Large intestine (tissue), 12 donors: ENCODE measurements at places on chromosomes 2 and 18.

GRCh38 chr2:35973132-35973736 is 382.3 kb upstream of the CRIM1 start:
- peak; percentile 57 for DNase-seq

- DNase-seq, result no peak
These were observed 360.2 kb downstream of the SETBP1 start for GRCh38 chr18:45040879-45041278.

- no peak for DNase-seq
These were observed 349.2 kb downstream of the XIRP2 start for GRCh38 chr2:167237478-167237877.

DNA sequence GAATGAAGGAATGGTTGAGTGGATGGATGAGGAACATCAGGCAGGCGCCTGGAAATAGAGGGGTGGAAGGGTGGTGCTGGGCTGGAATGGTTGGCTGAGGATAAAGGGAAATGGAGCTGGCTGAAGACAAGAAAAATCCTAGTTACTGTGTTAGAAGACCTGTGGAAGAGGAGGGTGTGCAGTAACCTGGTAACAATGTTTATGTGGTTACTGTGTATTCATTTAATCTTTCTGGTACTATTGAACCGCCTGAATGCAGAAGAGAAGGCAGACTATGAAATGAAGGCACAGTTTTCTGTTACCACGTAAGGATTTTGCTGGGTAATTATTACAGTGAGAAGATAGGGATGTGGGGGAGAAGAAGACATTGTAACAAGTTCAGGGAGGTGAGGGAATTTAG is 110.3 kb upstream of the MGAT5 start:
- no peak for DNase-seq

GRCh38 chr2:241289597-241289996 is 25.9 kb downstream of the HDLBP start:
- no peak for DNase-seq

DNA sequence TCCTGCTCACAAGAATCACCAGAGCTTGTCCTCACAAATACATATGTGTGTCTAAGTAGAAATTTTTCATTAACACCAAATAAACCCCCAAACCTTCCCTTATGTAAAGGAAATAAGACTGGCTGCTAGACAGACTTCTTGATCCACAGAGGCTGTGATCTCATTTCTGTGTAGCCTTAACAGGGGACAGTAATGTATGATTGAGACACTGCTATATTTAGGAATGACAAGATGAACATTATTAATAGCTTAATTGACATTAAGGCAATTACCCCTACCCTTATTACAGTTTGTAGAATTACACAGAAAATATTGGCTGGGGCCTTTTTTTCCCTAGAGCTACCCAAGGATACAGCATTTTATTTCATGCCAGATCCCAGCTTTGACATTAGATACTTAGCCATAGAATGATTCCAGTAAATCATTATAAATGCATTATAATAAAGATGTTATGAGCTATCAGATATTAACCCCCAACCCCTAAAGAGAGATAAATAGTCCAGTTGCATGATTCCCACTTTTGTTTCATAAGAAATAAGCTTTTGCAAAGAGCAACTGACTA is 392.1 kb upstream of the HNRNPA3 start:
- DNase-seq, result no peak

DNA sequence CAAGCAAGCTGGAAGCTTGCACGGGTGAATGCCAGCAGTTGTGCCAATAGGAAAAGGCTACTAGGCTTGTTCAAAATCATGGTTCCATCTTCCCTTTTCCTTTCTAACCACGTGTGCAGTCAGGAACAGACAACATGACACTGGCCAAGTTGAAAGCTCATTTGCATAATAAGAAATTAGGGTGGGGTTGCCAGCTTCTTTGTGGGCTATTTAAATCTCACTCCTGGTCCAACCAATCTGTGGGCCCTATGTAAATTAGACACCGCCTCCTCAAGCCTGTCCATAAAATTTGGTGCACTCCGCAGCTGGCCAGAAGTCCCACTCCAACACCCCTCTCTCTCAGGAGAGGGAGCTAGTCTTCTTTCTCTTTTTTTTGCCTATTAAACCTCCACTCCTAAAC is 1948.4 kb upstream of the PIK3C3 start:
- DNase-seq, result no peak

DNA sequence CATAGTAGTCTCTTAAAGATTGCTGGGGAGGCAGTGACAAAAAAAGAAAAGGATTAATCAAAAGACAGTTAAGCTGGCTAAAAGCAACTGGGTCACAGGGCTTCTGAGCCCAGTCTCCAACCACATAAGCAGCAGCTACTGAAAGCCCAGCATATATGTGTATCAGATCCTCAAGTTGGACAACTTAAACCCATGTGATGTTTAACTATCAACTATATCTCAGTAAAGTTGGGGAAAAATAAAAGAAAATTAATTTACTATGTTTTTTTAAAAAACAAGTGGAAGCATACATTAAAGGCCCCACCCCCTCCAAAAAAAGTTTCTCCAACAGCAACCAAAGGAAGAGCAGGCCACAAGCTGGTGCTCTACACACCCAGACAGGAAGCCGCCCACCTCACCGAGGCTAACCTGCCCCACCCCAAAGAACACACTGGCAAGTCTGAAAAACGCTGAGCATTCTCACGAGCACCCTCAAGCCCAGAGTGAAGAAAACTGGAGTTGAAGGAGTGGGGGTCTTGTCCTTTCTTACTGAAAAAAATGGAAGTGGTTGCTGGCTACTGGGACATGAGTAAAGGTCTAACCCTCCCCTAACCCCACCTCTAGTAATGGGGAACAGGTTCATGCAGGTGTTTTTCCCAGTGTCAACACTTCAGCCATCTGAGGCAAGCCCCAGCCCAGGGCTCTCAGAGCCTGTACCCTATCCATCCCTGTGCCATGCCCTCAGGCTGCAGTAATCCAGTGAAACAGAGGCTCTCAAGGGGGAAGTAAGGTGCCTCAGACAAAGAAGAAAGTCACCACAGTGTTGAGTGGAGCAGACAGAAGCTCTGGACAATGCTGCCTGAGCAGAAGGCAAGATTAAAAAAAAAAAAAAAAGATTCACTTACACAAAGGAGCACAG is 106.3 kb downstream of the GYPC start:
- DNase-seq, result no peak

GRCh38 chr2:172927641-172928357 is 147.8 kb upstream of the MAP3K20 start:
- DNase-seq, result peak; percentile 40

DNA sequence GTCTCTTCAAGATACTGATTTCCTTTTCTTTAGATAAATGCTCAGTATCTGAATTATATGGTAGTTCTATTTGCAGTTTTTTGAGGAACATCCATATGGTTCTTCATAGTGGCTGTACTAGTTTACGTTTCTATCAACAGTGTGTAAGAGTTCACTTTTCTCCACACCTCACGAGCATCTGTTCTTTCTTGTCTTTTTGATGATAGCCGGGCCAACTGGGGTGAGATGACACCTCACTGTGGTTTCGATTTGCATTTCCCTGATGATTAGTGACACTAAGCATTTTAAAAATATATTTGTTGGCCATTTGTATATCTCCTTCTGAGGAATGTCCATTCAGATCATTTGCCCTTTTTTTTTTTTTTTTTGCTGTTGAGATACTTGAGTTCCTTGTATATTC is 458.8 kb downstream of the SETBP1 start:
- no peak for DNase-seq

DNA sequence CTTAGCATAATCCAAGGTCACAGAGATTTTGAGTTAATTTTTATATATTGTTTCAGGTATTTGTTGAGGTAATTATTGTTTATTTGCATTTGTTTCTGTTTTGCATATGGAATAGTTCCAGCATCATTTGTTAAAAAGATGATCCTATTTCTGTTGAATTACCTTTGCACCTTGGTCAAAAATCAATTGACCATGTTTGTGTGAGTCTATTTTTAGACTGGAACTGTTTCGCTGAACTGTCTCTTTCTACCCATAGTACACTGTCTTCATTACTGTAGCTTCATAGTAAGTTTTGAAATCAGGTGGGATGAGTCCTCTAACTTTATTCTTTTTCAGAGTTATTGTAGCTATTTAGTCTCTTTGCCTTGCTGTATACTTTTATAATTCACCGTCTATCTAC is 28.9 kb upstream of the RAMP1 start:
- no peak for DNase-seq

DNA sequence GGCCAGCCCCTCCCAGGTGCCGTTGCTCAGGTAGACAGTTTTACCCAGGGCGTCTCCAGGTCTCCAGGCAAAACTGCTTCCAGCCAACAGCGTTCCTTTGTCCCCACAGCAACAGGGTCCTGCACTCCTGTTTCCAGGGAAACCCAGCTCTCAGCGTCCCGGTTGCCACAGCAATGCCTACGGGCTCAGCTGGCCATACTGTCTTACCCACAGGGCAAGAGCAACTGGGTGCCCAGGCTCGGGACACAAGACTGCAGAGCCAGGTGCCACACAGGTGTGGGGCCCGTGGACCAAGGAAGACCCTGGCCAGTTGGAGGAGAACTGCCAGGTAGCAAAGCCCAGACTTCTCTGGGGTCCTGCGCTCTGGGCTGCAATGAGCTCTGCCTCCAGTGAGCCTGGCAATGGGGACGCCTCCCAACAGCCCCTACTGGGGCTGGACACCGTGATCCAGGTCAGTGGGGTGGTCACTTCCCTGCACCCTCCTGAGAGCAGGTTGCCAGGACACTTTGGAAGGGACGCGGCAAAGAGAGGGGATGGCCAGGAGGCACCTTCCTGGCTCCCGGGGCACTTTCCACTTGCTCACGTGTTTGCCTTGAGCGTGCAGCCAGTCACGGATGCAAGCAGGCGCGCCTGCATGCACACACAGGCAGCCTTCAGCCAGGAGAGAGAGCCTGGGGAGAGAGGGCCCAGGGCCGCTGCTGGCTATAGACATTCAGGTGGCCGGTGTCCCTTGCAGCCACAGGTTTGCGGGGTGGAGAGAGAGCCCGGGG is at the start of gene CROCC2:
TSS of gene CROCC2 (plus strand) at position 196 of the 770 bp plus-strand sequence. CDS start at position 374, 178 bp downstream.
- DNase-seq, result no peak

GRCh38 chr2:40554665-40555294 is 102.9 kb upstream of the SLC8A1 start:
- peak; percentile 50 for DNase-seq

DNA sequence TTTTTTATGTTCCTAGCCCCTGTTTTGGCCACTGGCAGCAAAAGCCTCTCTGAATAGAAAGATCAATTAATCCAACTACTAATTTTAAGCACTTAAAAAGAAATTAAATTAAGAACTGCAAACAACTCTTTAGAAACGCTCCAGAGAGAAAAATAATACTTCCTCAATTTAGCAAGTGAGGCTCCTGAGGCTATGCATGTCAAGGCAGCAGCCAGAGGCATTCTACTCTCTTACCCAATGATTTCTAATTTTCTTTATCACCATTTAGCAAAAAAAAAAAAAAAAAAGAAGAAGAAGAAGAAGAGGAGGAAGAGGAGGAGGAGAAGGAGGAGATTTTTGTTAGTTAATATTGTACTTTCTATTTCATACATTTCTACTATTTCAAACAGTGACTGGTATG is 68.5 kb downstream of the TMEM237 start:
- no peak for DNase-seq

DNA sequence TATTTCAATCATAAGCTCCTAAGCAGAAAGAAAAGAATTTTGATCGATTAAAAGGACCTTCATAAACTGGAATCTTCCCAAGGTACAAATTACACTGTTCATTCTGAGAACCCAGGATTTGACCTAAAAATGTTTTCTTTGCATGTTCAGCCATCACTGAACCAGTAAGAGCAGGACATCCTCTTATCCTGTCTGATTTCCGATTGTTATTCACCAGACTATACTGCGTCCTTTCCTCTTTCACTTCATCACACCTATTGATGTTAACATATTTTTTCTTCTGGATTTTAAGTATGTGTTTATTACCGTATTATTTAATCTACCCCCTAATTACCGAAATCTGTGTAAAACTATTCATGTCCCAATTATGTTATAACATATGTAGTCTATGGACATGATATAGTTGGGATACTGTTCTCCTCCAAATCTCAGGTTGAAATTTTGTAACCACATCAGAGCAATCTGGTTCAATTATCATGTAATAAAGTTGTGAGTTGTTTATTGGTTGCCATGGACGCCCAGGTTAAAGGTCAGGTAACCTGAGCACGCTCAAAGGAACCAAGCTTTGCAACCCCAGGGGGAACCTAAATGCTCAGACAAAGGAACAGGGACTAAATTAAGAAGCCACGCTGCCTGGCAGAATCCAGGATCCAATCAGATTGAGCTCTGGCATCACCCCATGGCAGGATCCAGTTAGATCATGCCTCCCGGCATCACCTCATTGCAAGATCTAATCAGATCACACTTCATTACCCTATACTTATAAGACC is 11.6 kb upstream of the TBC1D8 start:
- DNase-seq, result no peak

- DNase-seq, result no peak
These were observed 76.0 kb upstream of the ASB18 start for GRCh38 chr2:236340251-236340650.

DNA sequence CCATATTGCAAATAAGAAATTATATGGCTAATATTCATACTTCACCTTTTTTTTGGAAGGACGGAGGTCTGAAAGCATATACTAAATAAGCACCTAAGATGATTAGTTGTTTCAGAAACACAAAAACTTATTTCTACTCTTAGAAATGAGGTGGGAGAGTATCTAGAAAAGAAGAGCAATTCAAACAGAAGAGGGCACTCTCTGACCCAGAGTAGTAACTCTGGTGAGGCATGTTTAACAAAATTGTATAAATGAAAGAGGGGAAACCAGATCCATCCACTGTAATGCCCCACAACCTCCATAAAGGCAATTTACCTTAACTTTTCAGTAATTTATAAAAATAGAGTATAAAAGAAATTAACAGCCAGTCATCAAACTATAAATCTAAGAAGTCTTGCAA is 669.6 kb upstream of the VRK2 start:
- no peak for DNase-seq

GRCh38 chr2:38496927-38497669 is 105.6 kb downstream of the HNRNPLL start:
- DNase-seq, result peak; percentile 18

DNA sequence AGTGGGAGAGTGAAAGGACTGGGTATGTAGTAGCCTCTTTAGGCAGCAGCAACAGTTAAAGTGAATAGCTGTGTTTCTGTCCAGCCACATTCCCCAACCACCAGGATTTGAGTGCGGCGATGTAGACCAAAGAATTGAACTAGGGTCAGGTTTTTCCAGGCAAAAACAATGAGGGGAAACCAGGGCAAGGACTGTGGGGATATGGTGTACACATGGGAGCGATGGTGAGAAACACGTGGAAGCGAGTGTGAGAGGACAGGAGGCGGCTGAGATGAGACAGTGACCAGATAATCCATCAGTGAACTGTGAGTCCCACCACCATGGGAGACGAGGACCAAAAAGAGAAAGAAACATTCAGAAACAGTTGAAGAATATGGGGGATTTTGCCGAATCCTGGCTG is 409.5 kb downstream of the TSN start:
- no peak for DNase-seq

DNA sequence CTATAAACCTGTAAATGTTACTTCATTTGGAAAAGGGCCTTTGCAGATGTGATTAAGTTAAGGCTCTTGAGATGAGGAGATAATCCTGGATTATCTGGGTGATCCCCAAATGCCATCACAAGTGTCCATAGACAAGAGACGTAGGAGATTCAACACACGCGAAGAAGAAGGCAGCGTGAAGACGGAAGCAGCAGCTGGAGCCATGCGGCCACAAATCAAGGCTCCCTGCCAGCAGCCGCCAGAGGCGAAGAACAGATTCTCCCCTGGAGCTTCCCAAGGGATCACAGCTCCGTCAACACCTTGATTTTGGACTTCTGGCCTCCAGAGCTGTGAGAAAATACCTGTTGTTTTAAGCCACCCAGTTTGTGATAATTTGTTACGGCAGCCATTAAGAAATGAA is 11.0 kb upstream of the VAPA start:
- no peak for DNase-seq

- DNase-seq, result peak; percentile 6
These were observed 58.9 kb upstream of the FAM136A start for GRCh38 chr2:70360661-70361270.

- DNase-seq, result no peak
These were observed 76.9 kb downstream of the USP40 start for GRCh38 chr2:233489666-233490065.
